ENCODE measurements at places on chromosomes 5 and 9.

DNA sequence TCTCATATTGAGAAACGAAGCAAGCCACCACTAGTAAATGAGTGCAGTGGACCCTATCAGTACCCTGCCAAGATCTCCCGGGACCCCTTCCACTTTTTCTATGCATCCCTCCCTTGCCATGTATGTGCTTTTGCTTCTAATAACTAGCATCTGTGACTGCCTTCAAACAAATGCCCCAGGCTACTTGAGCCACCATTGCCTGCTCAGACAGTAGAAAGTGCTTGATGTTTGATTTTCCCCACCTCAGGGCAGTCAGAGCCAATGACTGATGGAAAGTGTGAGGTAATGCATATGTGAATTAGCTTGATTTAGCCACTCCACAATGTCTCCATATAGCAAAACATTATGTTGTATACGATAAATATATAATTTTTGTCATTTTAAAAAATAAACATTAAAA is 797.3 kb upstream of the ACO1 start:
- no peak for DNase-seq

GRCh38 chr5:38059876-38060275 is 198.5 kb upstream of the EGFLAM start:
- no peak for DNase-seq

DNA sequence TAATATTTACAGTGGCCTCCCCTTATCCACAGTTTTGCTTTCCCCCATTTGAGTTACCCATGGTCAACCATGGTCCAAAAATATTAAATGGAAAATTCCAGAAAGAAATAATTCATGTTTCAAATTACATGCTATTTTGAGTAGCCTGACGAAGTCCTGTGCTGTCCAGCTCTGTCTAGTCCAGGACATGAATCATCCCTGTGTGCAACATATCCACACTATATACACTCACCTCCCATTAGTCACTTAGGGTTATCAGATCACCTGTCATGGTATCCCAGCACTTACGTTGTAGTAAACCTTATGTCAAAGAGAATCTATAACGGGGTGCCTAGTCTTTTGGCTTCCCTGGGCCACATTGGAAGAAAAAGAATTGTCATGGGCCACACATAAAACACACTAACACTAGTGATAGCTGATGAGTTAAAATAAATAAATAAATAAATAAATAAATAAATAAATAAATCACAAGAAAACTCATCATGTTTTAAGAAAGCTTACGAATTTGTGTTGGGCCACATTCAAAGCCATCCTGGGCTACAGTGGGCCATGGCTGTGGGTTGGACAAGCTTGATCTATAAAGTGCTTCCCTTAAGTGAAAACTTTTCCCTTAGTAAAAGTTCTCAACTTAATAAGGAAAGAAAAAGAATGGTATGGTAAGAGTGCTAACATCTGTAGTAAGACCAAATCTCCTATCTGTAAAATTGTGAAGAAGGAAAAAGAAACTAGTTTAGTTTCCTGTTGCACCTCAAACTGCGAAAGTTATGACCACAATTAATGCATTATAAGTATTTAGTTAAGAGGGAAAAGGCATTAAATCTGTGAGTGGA is 15.9 kb upstream of the OMD start:
- DNase-seq = peak; percentile 85

- DNase-seq = peak; percentile 15
These were observed 36.5 kb upstream of the SEMA5A start for GRCh38 chr5:9582406-9582805.

- DNase-seq = peak; percentile 80
These were observed 153.8 kb downstream of the AUH start for GRCh38 chr9:91207729-91208418.

All from fibroblast of mammary gland (primary cell).